Immature natural killer cell (primary cell): ENCODE measurements at places on chromosomes 4 and X.

GRCh38 chr4:79267671-79268070 lies 58.2 kb downstream of the NAA11 start:
- no peak for DNase-seq

GRCh38 chr4:163544407-163545038 lies 50.0 kb downstream of the TMA16 start:
- peak; percentile 61 for DNase-seq

- no peak for DNase-seq
Measured at GRCh38 chrX:135347381-135348016, 38.2 kb downstream of the ETDC start.

GRCh38 chr4:81452452-81453006 lies 19.2 kb downstream of the RASGEF1B start:
- DNase-seq: no peak

DNA sequence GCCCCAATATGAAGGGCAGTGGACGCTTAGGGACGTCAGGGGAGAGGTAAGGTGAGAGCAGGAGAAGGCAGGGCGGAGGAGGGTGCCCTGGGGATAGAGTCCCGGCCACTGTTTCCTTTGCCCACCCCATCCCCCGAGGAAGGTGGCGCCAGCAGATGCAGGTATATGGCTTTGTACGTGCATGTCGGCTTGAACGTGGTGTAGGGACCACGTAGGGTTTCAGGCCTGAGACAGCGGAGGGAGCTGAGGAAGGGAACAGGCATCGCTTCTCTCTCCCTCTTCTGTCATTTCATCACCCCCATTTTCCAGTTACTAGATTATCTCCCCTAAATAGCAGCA lies 97.9 kb downstream of the PHKA2 start:
- DNase-seq: no peak

GRCh38 chr4:108107101-108107500 lies 61.6 kb downstream of the LEF1 start:
- no peak for DNase-seq

- no peak for DNase-seq
Measured at GRCh38 chr4:56637791-56638190, 43.3 kb downstream of the HOPX start.

- no peak for DNase-seq
Measured at GRCh38 chrX:56728752-56729151, 291 bp upstream of the NBDY start.

GRCh38 chr4:98641906-98642668 lies 16.3 kb downstream of the TSPAN5 start:
- DNase-seq: no peak

GRCh38 chr4:168293386-168293975 lies 25.1 kb downstream of the DDX60 start:
- no peak for DNase-seq
